ENCODE measurements at places on chromosomes 5 and 9. TPM values are rescaled to one million over a fixed set of nuclear protein-coding genes. Genes with fewer than 3 reads are reported as not detected.

The SPINK6 gene
- not detected for total RNA-seq

DNA sequence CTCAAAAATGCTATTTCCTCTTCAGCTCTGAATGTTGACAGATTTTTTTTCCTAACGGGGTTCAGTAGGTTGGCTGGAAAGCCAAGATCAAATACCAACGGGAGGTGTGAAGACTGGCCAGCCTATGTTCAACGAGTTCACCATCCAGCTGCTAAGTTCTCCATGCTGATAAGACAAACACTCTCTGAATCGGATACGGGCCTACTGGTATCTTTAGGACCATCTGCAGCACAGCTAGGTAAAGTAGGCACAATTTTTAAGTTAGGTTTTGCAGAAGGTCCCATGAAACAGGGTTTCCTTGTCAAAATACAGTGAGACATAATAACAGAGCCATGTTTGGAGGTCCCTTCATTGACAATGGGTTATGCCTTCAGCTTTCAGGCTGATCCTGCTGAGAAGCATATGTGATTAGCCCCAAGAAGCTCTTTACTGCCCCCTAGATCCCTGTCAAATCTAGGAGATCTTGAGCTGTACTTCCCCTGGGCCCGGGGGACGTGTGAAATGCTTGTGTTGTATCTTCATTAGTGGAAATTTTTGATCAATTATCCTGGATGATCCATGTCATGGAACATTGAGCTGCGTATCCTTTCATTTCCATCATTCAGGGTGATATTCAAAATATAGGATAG is 60.6 kb downstream of the PGM5 start:
- DNase-seq = no peak

DNA sequence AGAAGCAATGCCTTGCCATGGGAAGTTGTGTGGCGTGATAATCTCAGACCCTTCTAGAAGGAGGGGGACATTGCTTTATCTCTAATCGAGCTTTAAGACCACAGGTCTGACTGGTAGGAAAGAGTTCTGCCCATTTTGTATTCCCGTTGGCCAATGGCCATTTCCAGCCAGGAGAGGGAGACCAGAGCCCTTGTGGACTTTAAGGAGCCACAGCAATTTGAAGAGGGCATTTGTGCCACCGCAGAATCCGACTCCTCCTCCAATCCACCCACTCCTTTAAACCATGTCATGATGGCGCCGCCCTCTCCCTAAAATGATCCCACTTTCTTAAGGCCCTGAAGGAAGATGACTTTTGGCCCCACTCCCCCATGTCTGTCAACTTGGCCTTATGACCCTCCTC is 560.5 kb upstream of the ADAMTS16 start:
- no peak for DNase-seq

The COL23A1 gene
- total RNA-seq = 0.17 TPM

All from natural killer cell treated with Interleukin-12 subunit alpha and Interleukin-12 subunit beta and Interleukin-15 and Interleukin-18, amount 100 ng/mL, for 72 hours (primary cell).